ENCODE measurements at places on chromosomes 2 and 18. TPM values are rescaled to one million over a fixed set of nuclear protein-coding genes. Genes with fewer than 3 reads are reported as not detected.

Gene MALL
- 1.2 TPM for polyA plus RNA-seq

Gene SCYGR3
- polyA plus RNA-seq = not detected

DNA sequence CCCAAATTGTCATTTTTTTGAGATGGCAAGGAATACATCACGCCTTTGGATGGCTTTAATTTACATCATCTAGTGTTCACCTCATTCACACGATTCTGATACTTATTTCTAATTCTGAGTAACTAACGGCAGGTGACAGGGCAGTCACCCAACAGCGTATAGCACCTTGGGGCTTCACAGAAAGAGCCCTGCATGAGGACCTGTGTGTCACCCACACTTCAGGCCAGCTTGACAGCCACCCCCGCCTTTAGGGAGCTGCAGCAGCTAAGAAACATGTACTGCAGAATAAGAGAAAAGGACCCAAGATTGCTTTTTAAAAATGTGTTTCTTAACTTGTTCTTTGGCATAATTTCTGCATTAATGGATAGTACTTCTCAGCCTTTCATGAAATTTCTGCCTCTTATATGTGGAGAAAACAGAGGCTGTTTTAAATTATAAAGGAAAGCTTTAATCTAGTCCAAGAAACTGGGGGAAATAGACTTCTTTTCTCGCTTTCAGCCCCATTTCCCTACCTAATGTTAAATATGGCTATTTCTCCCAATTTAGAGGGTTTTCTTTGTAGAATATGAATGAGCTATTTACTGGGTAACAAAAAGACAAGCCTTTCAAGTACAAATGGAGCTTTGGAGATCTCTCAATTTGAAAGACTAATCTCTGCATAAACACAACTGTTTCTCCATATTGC is 245.1 kb downstream of the LDLRAD4 start:
- no peak for DNase-seq

GRCh38 chr2:42309366-42309765 is 51.7 kb downstream of the COX7A2L start:
- no peak for DNase-seq

- peak; percentile 59 for DNase-seq
Observed at GRCh38 chr2:190574169-190574568, 39.6 kb upstream of the NEMP2 start.

DNA sequence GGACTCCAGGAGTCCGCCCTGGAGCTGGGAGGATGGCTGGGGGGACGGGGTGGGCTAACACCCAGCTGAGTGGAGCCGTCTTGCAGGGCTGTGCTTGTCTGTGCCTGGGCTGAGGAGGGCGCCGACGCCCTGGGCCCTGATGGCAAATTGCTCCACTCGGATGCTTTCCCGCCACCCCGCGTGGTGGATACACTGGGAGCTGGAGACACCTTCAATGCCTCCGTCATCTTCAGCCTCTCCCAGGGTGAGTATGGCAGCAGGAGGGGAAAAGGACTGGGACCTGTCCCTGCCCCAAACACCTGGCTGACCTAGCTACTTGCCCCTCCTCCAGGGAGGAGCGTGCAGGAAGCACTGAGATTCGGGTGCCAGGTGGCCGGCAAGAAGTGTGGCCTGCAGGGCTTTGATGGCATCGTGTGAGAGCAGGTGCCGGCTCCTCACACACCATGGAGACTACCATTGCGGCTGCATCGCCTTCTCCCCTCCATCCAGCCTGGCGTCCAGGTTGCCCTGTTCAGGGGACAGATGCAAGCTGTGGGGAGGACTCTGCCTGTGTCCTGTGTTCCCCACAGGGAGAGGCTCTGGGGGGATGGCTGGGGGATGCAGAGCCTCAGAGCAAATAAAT is 12.9 kb downstream of the KHK start:
- DNase-seq = no peak

GRCh38 chr2:55048508-55049042 is 1.7 kb downstream of the RTN4 start:
- DNase-seq = peak; percentile 45

DNA sequence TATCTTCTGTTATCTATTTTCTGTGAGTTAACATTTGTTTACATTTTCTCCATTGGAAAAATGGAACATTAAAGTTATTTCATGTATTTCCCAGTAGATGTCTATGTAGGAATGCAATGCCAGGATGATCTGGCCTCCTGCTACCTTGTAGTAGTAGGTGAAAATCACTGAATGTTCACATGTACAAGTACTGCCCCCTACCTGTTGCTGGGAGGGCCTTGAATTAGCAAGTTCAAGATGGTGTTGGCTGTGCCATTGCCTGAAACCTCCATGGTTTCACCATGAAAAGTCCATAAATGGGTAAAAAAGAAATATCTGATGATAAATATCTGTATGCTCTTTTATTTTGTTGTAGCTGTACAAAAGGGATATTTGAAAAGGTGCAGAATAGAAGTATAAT is 30.7 kb downstream of the XRCC5 start:
- no peak for DNase-seq

DNA sequence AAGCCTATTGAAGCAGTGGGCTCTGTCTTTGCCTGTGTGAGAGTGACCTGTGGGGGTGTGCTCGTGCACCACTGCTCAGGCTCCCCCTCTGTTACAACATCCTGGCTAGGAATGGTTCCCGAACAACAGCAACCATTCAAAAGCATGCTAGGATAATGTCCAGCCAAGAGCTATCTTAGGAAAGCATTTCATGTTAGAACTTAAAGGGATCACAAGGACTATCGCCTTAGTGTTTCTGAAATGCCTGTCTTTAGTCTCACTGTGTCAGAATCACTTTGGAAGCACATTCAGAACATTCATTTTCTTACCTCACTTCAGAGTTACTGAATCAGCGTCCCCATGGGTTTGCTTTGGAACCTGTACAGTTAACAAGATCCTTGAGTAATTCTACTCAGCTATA is 134.9 kb upstream of the DSEL start:
- DNase-seq = no peak

DNA sequence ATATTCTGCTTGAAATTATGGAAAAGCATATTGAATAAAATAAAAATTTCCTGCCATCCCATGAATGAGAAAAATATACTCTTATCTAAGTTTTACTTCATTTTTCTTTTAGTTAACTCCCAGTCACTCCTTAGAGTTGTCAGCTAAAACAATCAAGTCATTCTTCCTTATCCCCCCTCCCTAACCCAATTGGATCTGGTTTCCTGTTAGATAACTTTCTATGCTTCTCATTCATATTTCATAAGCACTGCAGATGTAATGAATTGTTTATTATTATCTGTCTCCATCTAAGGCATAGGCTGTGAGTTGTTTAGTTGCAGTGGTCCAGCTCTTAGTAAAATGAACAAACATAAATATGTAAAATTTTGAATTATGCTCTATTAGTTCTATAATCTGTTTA is 244.0 kb upstream of the GCFC2 start:
- no peak for DNase-seq

All from IMR-90 (cell line).